ENCODE measurements at places on chromosomes 5 and 9.
A peak's percentile ranks its signal among the peaks of the same experiment; 100 is the strongest.

GRCh38 chr9:75907329-75907728 lies 16.9 kb downstream of the PCSK5 start:
- no peak for DNase-seq

DNA sequence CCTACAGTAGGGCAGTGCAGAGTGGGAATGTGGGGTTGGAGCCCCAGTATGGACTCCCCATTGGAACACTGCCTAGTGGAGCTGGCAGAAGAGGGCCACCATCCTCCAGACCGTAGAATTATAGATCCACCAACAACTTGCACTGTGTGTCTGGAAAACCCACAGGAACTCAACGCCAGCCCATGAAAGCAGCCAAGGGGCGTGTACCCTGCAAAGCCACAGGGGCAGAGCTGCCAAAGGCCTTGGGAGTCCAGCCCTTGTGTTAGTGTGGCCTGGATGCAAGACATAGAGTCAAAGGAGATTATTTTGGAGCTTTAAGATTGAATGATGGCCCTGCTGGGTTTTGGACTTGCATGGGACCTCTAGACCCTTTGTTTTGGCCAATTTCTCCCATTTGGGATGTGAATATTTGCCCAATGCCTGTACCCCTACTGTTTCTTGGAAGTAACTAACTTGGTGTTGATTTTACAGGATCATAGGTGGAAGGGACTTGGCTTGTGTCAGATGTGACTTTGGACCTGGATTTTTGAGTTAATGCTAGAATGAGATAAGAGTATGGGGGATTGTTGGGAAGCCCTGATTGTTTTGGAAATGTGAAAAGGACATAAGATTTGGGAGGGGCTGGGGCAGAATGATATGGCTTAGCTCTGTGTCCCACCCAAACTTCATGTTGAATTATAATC lies 266.8 kb downstream of the SEMA5A start:
- DNase-seq = no peak

DNA sequence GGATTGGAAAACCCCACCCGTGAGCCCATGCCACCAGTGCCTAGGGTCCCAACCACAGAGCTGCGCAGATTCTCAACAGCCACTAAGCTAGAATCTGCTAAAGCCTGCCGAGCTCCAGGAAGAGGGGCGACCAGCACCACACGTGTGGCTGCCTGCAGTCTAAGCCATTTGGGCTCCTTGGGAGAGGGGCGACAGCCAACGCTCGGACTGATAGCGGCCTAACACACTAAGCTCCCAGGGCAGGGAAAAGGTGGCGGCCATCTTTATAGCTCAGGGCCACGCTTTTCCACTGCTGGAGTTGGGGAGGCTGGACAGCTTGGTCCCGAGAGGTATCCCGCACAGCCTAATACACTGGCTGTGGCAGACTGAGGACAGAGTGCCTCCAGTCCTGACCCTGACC lies 631.8 kb downstream of the CETN3 start:
- no peak for DNase-seq

- no peak for DNase-seq
Measured at GRCh38 chr5:72018143-72018803, 89.0 kb upstream of the MAP1B start.

GRCh38 chr5:9188131-9188530 lies 357.7 kb downstream of the SEMA5A start:
- no peak for DNase-seq

DNA sequence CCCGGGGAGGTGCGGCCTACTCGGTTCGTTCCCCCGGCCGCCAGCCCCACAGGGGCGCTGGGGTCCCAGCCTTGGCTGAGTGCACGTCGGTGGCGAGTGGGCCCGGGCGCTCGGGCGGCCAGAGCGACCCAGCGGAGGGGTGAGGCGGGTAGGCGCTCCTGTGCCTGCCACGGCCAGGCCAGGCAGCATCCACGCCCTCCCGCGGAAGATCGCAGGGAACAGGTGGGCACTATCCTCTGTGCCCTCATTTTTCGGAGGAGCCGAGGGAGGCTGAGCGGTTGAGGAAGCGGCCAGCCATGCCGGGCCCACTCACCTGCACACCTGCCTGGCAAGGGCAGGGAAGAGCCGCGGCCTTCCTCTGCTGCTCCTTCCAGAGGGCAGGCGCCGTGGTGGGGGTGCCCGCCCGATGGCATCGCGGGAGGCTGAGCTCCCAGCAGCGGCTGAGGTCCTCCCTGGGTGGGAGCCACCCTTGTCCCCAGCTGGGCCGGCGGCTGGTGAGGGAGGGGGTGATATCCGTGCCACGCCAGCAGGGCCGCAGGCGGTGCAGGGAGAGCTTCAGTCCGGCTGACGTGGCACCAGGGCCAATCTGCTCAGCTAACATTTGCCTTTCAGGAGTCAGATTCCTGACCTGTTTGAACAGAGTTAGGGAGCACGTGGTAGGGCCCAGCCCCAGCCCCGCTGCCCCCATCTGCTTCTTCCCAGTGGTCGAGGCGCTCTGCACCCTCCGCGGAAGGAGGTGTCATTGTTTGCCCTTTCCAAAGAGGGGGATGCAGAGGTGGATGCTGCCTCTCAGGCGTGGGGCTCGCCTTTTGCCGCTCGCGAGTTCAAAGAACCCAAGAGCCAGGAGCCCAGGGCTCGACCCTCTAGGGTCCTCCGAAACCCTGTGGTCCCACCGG lies 1.6 kb upstream of the SEC16A start:
- peak; percentile 22 for DNase-seq

DNA sequence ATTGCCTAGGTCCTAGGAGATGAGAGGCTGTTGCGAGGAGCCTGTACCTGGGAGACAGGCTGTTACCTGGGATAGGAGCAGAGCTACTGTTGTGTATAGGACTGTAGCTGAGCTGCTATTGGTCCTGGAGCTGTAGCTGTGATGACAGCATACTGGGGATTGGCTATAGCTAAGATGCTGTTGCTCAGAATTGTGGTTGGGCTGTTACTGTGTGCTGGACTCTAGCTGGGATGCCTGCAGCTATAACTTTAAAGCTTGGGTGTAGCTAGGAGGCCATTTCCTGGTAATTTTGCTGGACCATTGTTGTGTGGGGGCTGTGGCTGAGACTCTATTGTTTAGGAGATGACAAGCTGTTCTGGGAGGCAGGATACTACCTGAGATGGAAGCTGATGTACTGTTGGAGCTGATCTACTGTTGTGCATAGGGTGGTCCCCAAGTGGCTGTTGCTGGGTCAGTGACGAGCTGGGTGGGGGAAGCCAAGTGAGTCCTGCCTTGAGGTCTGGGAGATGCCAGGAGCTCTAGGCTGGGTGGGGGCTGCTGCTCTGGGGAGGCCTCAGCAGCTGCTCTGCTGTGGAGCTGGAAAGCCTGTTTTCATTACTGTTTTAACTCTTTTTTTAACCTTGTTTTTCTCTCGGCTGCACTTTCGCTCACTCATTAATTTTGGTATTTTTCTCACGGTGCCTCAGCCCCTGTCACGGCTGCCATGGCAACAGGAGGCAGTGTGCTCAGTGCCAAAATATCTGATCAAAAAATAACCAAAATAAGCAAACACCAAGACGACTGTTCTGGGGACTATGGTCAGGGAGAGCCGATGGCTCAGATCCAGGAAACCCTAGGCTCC lies 3.0 kb upstream of the PCDH1 start:
- DNase-seq = no peak

DNA sequence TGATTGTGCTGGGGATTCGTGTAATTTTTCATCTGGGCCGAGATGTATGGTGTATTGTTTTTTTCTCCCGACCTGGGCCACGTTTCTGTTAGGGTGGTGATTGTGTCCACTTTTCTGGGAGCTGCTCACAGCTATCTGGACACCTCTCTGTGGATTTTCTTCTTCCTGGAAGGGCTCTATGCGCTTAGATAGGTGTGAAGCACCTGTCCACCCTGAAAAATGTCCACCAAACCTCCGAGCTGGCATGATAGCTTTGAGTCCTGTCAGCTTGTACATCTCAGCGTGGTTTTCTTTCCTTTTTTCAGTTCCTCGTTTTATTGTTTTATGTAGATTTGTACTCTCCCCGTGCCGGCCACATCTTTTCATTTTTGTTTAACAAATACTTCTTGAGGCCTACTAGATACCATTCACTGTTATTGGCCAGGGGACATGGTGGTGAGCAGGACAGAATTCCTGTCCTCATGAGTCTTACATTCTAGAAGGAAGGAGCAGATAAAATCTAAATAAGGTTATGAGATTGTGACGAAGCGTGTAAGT lies 1.1 kb downstream of the UGCG start:
- DNase-seq = no peak

- no peak for DNase-seq
Measured at GRCh38 chr9:85541876-85542275, 199.9 kb downstream of the AGTPBP1 start.

DNA sequence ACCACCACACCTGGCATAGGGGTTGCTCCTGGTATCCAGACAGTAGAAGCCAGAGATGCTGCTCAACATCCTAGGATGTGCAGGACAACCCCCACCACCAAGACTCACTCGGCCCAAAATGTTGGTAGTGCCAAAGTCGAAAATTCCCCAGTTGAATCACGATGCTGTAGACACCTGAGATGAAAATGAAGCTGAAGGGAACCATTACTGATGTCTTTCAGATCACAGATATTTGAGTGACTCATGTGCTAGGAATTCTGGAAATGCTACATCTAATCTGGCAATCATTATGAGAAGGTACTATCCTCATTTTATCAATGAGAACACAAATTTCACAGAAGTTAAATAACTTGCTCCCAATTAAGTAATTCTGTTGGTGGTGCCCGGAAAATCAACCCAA lies 21.0 kb upstream of the UBE2QL1 start:
- DNase-seq = no peak

GRCh38 chr5:27701931-27702903 lies 663.8 kb upstream of the CDH9 start:
- no peak for DNase-seq

GRCh38 chr9:84761137-84761808 lies 91.7 kb downstream of the NTRK2 start:
- DNase-seq = no peak

DNA sequence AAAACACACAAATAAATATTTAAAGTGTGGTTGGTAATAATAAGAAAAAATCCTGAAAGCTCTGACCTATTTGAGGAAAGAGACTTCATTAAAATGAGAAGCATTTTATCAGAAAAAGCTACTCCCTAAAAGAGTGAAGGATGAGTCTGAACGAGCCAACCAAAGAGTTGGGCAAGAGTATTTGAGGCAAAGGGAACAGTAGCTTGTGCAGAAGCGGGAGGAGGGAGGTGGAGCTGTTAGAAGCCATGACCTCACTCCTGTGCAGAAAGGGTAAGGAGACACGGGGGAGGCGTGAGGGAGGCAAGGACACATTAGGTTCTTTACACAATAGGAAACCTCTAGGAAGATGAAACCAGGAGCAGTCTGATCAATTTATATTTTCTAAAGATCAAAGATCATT lies 29.4 kb downstream of the SH3RF2 start:
- DNase-seq = no peak

GRCh38 chr9:115808108-115808507 lies 345.5 kb upstream of the PAPPA start:
- no peak for DNase-seq

GRCh38 chr5:89191374-89191773 lies 308.4 kb upstream of the MEF2C start:
- no peak for DNase-seq

DNA sequence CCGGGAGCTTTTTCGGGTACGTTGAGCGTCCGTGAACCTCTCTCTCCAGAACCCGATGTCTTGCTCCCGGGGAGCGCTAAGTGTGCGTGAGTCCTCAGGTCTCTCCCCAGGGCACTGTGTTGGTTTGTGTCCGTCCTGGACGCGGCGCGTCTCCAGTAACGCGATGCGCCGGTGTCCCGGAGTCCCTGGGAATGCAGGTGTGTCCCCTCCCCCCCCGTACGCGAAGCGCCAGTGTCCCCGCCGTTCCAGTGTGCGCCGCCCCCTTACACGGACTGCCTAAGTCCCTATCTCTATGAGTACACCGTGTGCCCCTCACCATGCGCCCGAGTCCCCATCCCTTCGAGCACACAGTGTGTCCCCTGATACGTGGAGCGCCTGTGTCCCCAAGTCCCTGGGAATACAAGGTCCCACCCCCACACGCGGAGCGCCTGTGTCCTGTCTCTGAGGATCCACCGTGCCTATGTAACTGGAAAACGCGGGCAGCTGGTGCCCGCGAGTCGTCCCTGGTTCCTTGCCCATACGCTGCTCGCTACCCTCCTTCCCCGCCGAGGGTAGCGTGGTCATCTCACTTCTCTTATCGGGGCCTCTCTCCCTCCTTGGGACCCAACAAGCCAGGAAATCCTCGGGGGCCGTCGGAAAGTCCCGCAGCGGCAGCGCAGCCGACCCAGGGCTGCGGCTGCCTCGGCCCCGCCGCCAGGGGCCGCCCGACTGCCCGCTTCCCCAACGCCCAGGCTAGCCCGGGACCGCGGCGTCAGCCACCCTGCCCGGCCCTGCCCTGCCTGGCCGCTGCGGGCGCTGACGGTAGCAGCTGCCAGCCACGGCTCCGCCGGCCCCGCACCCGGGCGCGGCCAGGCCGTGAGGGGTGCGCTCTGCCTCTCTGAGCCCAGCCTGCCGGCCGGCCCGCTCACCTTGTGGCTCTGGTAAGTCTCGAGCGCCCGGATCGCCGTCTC lies 709 bp downstream of the ELL2 start:
- DNase-seq = peak; percentile 58

DNA sequence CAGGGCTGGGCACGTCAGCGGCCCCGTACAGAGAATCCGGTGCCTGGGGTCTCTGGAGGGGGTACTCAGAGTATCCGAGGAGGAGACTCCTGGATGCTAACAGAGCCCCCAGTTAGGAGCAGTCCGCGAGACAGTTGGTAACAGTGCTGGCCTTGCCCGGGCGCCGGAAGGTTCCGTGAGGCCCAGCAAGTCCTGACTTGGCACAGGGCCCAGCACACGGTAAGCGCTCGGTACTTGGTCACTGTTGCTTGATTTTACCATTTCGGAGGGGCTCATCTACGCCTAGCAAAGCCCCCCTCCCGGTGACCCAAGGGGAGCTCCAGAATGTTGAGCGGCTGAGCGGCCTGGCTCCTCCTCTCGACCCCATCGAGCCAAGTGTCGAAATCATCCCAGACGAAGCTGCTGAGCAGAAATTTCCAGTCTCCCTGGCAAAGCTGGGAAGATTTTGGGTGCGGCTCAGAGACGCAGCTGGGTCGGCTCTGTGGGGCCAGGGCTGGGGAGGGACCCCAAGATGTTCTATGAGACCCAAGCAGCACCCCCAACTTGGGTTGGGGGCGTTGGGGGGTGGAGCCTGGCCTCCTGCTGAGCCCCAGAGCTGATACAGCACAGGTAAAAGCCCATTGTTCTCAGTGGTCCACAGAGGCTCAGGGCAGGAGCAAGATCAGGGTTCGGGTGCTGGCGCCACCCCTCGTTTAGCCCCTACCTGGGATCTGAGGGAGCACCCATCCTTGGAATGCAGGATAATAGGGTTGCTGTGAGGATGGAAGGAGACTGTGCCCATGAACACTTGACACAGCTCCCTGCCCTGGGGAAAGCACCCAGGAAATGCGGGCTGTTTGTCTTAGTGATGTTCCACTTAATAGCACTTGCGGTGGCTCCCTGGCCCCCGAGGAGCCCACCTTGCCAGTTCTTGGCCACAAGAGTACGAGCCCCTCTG lies 137.2 kb downstream of the C9orf50 start:
- DNase-seq = no peak

Measured in T-cell (primary cell).